ENCODE measurements at places on chromosomes 3 and 15. TPM values are rescaled to one million over a fixed set of nuclear protein-coding genes. Genes with fewer than 3 reads are reported as not detected.

The CYP1A2 gene
- total RNA-seq: not detected

GRCh38 chr15:63212050-63213004 lies 22.9 kb downstream of the RAB8B start:
- H3K27ac ChIP-seq: no peak overlapping the region
- DNase-seq: no peak
- no peaks in the 10 kb centered on the region for H3K27me3 ChIP-seq
- no peaks in the 10 kb centered on the region for H3K36me3 ChIP-seq

GRCh38 chr3:45261333-45262110 lies 35.4 kb upstream of the TMEM158 start:
- no peaks in the 10 kb centered on the region for H3K27me3 ChIP-seq
- no peaks in the 10 kb centered on the region for H3K36me3 ChIP-seq
- no peak overlapping the region for H3K27ac ChIP-seq
- peak; percentile 37 for DNase-seq
- no peak overlapping the region for H3K4me3 ChIP-seq

DNA sequence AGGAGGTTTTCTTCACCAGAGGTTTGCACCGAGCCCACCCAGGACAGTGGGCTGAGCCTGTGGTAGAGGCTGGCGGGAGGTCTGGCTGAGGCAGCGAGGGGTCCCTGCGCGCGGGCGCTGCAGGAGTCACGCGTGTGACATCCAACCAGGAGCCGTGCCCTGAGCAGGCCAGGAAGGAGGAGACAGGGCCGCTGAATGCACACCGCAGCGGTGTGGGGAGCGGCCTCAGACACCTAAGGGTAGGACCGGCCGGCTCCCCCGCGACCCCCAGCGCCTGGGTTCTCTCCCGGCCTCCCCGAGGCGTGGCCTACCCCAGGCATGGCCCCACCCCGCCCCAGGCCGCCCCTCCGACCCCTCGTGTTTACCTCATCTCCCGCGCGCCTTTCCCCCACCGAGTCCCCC lies 412 bp downstream of the SLC41A3 start:
- H3K27me3 ChIP-seq: no peaks in the 10 kb centered on the region
- no peak overlapping the region for H3K27ac ChIP-seq
- peaks cover 14% of the 10 kb centered on the region for H3K4me1 ChIP-seq
- DNase-seq: peak; percentile 79
- H3K36me3 ChIP-seq: no peaks in the 10 kb centered on the region

DNA sequence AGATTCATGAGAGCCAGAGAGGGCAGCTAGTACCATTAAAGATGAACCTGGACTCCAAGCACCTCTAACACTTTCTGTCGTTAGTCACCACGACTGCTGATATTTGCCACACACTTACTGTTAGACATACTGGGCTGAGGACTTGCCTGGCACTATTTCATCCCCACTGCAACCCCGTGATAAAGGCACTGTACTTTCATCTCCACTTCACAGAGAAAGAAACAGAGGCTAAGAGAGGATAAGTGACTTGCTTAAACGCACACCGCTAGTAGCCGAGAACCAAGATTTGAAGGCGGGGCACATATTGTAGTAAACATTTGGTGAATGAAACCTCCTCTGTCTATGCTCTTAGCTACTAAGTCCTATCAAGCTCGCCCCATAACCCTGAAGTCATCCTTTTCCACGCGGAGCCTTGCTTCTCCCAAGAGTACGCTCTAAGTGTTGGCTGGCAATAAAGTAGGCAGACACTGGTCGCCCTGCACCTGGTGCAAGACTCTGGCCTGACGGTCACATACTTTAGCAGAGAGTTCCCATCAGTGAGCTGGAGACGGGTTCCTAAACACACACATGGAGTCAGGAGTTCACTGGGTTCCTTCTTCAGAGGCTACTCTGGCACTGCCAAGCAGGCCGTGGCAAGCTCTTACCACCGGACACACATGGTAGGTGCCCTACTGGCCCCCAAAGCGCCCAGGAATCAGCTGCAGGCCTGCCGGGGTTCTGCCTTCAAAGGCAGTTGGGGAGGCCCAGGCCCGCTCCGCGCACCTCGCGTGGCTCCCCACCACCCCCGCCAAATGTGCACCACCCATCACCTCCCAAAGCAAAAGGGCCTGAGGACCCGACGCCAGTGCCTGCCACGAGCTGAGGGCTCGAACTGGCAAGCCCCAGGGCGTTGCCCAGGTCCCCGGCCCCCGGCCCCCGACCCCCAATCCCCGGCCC lies 951 bp downstream of the POMGNT2 start:
- peak overlapping the region; percentile 98 for H3K27ac ChIP-seq
- H3K36me3 ChIP-seq: no peaks in the 10 kb centered on the region
- no peaks in the 10 kb centered on the region for H3K27me3 ChIP-seq
- H3K4me1 ChIP-seq: peaks cover 77% of the 10 kb centered on the region
- peak overlapping the region; percentile 71 for H3K4me3 ChIP-seq

The CLDN18 gene
- total RNA-seq: not detected

The LMCD1 gene
- not detected for total RNA-seq

DNA sequence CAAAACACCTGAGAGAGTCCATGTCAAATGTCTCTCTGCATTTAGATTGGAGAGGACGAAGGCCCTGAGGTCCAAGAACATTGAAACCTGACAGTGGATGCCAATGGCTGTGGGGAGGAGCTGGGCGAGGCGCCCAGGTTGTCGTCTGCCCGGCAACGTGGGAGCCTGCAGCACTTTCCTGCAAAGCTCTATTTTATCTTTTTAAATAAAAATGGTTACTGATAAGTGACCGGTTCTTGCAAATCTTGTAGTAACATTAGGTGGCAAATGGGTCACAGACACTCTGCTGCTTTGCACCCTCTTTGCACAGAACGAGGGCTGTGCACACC lies 19.5 kb upstream of the FANCD2 start:
- no peaks in the 10 kb centered on the region for H3K27me3 ChIP-seq
- peaks cover 41% of the 10 kb centered on the region for H3K4me1 ChIP-seq
- no peak overlapping the region for H3K4me3 ChIP-seq
- DNase-seq: no peak
- H3K27ac ChIP-seq: no peak overlapping the region

The BRK1 gene
- 121 TPM for total RNA-seq

All from Karpas-422 (cell line).